ENCODE measurements at places on chromosomes 13 and 19. TPM values are rescaled to one million over a fixed set of nuclear protein-coding genes. Genes with fewer than 3 reads are reported as not detected.

GRCh38 chr13:43316281-43316680 lies 292.9 kb downstream of the DNAJC15 start:
- no peak for DNase-seq
- no peak overlapping the region for H3K27ac ChIP-seq
- no peak overlapping the region for H3K4me3 ChIP-seq
- no peaks in the 10 kb centered on the region for H3K36me3 ChIP-seq
- H3K4me1 ChIP-seq = peaks cover 15% of the 10 kb centered on the region

DNA sequence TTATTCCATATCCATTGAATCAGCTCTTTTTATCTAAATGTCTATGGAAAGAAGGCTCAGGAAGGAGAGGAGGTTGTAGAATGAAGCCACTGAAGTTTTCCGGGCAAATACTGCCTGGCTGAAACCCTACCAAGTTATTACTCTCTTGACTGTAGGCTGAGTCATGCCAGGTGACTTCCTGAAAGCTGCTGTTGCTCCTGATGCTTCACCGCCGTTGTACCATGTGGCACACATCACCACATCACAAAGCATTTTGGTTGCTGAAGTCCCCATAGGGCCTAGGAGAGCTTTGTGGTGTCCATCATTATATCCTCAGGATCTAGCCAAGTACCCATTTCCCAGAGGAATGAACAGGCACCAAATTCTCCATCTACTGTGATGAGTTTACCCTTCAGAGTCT lies 11.1 kb upstream of the TDRD12 start:
- no peaks in the 10 kb centered on the region for H3K27me3 ChIP-seq
- no peak overlapping the region for H3K27ac ChIP-seq
- DNase-seq = no peak
- no peak overlapping the region for H3K4me3 ChIP-seq
- no peaks in the 10 kb centered on the region for H3K4me1 ChIP-seq

- H3K27me3 ChIP-seq = no peaks in the 10 kb centered on the region
- no peak overlapping the region for H3K27ac ChIP-seq
- H3K4me1 ChIP-seq = no peaks in the 10 kb centered on the region
- no peak for DNase-seq
- H3K4me3 ChIP-seq = no peak overlapping the region
- peaks cover 3% of the 10 kb centered on the region for H3K36me3 ChIP-seq
Observed at GRCh38 chr19:11194656-11195558, 2.4 kb downstream of the KANK2 start.

- no peaks in the 10 kb centered on the region for H3K27me3 ChIP-seq
- no peaks in the 10 kb centered on the region for H3K36me3 ChIP-seq
- no peak for DNase-seq
- H3K4me1 ChIP-seq = no peaks in the 10 kb centered on the region
- no peak overlapping the region for H3K4me3 ChIP-seq
Observed at GRCh38 chr13:112250788-112251445, 125.2 kb upstream of the SPACA7 start.

- H3K4me3 ChIP-seq = no peak overlapping the region
- no peaks in the 10 kb centered on the region for H3K4me1 ChIP-seq
Observed at GRCh38 chr13:102863590-102863989, 17.8 kb downstream of the ERCC5 start.

DNA sequence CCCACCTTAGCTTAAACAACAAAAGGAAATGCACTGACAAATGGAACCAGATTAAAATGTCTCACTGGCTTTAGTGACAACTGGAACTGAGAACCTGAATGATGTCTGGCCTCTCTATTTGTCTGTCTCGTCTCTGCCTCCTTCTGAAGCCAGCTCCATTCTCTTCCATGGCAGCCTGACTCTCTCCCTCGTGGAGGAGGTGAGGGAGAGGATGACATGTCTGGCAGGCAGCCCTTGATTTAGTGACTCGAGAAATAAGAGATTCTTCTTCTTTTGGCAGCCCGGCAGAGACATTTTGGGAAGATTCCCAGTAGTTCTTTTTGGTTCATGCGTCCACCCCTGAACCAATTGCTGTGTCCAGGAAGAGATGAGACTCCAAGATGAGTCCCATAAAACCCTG lies 131.7 kb downstream of the KLF5 start:
- H3K27me3 ChIP-seq = no peaks in the 10 kb centered on the region
- no peak for DNase-seq
- no peak overlapping the region for H3K27ac ChIP-seq
- H3K36me3 ChIP-seq = no peaks in the 10 kb centered on the region
- H3K4me3 ChIP-seq = no peak overlapping the region

DNA sequence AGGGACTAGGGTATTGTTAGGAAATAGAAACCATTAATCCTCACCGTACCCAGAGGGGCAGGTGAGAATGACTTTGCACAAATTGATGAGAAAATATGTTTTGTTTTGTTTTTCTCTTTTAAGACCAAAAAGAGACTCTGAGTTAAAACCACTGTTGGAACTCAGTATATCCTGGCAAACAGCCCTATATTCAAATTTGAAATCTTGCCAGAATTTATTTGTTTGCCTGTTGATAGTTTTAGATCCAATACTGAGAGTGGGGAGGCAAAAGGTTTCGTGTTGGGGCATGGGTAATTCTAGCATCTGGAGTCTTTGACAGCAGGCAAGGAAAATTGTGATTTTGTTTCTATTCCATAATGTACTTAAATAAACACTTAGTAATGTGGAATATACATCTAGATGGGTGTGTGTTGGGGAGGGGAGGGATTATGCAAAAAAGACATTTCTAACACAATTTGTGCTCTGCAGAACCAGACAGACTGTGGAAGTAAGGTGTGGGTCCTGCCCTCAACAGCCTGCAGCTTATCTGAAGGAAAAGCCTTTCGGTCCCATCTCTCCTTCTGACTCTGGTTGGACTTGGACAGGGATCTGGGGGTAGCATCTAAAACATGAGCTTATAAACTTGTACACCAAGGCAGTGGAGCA lies 190.7 kb downstream of the OXGR1 start:
- no peak overlapping the region for H3K4me3 ChIP-seq
- H3K4me1 ChIP-seq = no peaks in the 10 kb centered on the region
- no peak for DNase-seq
- no peaks in the 10 kb centered on the region for H3K36me3 ChIP-seq
- no peaks in the 10 kb centered on the region for H3K27me3 ChIP-seq
- H3K27ac ChIP-seq = no peak overlapping the region

GRCh38 chr13:100860866-100861265 lies 186.3 kb upstream of the TMTC4 start:
- DNase-seq = no peak
- no peaks in the 10 kb centered on the region for H3K27me3 ChIP-seq
- no peak overlapping the region for H3K4me3 ChIP-seq
- no peak overlapping the region for H3K27ac ChIP-seq
- no peaks in the 10 kb centered on the region for H3K4me1 ChIP-seq

GRCh38 chr19:1267477-1268225 lies 1.5 kb upstream of the CIRBP start:
- no peaks in the 10 kb centered on the region for H3K27me3 ChIP-seq
- H3K36me3 ChIP-seq = peaks cover 18% of the 10 kb centered on the region
- H3K4me1 ChIP-seq = peaks cover 45% of the 10 kb centered on the region
- no peak for DNase-seq

GRCh38 chr13:35984776-35985453 lies 146.3 kb downstream of the DCLK1 start:
- H3K27me3 ChIP-seq = no peaks in the 10 kb centered on the region
- H3K4me1 ChIP-seq = no peaks in the 10 kb centered on the region
- H3K4me3 ChIP-seq = no peak overlapping the region
- peak; percentile 13 for DNase-seq
- H3K27ac ChIP-seq = no peak overlapping the region
- no peaks in the 10 kb centered on the region for H3K36me3 ChIP-seq

GRCh38 chr19:32642771-32643170 lies 32.2 kb downstream of the ANKRD27 start:
- no peak overlapping the region for H3K27ac ChIP-seq
- H3K4me3 ChIP-seq = no peak overlapping the region
- no peaks in the 10 kb centered on the region for H3K27me3 ChIP-seq

DNA sequence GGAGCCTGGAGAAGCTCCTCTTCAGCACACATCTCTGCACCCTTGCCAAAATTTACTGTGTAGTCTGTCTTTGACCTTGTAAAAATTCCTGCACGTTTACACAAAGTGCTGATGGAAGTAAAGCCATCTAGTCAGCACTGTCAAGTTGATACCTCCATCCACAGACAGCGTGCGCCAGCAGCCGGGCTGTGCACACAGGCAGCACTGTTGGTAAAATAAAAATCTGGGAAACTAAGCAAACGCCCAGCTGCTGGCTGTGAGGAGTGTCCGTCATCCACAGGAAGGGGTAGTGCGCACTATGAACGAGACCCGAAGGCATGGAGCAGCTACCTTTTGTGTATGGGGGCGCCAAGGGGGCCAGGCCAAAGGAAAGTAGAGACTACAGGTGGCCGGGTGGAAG lies 17.4 kb upstream of the SIGLEC11 start:
- no peaks in the 10 kb centered on the region for H3K27me3 ChIP-seq
- DNase-seq = no peak
- no peak overlapping the region for H3K4me3 ChIP-seq
- no peaks in the 10 kb centered on the region for H3K4me1 ChIP-seq

DNA sequence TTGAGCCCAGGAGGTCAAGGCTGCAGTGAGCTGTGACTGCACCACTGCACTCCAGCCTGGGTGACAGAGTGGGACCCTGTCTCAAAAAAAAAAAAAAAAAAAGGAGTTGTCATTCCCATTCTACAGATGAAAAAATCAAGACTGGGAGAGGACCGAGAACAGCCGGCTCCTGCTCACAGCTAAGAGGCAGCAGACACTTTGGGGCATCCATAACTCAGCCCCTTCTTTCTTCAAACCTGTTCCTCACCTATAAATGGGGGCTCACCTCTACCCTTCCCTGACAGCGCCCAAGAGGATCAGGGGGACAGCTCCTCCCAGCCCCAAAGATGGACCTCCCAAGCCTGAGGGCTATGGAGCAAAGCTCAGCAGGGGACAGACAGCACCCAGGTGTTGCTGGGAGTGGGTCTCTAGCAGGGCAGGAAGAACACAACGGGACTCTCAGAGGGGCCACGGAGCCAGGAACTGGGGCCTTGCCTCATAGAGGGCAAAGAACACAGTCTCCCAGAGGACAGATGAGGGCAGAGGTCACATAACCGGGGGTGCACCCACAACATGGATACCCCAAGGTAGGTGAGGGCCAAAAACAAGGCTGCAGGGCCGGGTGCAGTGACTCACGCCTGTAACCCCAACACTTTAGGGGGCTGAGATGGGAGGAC lies 3.4 kb upstream of the KLF16 start:
- no peaks in the 10 kb centered on the region for H3K36me3 ChIP-seq
- H3K27ac ChIP-seq = no peak overlapping the region
- peaks cover 3% of the 10 kb centered on the region for H3K27me3 ChIP-seq

DNA sequence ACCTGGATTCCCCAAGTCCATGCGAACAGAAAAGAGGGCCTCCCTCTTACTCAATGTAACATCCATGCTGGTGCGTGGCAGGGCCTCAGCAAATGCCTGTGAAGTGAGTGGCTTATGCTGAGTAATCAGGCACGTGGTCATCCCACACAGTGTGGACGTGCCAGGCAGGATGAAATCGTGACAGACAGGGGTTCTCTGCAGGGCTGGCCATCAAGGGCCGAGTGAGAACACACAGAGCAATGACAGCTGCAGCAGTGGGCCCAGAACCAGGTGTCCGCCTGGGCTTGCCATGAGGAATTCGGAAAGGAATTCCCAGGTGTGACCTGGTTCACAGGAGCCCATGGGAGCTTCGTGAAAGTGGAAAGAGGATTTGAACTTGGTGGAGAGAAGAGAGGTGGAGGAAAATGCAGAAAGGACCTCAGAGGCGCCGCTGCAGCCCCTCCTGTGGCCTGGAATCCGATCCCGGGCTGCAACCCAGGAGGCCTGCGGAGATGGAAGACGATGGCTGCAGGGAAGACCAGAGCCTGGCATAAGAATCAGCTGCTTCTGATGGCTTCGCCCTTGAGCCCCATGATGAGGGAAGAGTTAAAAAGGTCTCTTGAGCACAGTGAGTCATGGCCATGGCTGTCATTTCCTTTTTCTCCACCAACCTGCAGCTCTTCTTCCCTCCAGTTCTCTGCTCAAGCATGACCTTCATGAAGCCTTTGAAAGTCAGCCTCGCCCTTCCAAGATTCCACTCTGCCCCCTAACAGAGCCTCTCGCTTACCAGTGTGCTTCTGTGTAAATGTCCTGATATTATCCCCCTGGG lies 34.6 kb upstream of the SOX1 start:
- no peak overlapping the region for H3K27ac ChIP-seq
- peaks cover 12% of the 10 kb centered on the region for H3K27me3 ChIP-seq
- no peak for DNase-seq
- no peaks in the 10 kb centered on the region for H3K4me1 ChIP-seq
- no peak overlapping the region for H3K4me3 ChIP-seq

Gene SIGLEC5
- not detected for total RNA-seq

Gene IRF2BP1
- total RNA-seq = 71.8 TPM

Gene FREM2
- 37.8 TPM for total RNA-seq

Gene MAST3
- 6.6 TPM for total RNA-seq

Gene ARHGAP45
- total RNA-seq = 133 TPM

Gene KLF16
- 5.3 TPM for total RNA-seq

Gene GZMM
- total RNA-seq = not detected
